Stimulated activated CD4-positive, alpha-beta T cell treated with anti-CD3 and anti-CD28 coated beads, TNF-alpha, amount 100 ng/mL, for 48 hours (primary cell): ENCODE measurements at places on chromosomes 1 and 21.

DNA sequence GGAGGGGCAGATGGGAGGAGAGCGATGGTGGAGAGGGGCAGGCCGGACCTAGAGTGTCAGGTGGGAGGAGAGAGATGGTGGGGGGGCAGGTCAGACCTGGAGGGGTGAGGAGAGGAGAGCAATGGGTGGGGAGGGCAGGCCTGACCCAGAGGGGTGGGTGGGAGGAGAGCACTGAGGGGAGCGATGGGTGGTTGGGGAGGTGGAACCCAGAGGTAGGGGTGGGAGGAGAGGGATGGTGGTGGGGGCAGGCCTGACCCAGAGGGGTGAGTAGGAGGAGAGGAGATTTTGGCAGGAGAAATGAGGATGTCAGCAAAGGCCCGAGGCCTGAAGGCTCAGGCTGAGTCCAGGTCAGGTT lies 157.3 kb upstream of the VAMP3 start:
- DNase-seq = no peak

DNA sequence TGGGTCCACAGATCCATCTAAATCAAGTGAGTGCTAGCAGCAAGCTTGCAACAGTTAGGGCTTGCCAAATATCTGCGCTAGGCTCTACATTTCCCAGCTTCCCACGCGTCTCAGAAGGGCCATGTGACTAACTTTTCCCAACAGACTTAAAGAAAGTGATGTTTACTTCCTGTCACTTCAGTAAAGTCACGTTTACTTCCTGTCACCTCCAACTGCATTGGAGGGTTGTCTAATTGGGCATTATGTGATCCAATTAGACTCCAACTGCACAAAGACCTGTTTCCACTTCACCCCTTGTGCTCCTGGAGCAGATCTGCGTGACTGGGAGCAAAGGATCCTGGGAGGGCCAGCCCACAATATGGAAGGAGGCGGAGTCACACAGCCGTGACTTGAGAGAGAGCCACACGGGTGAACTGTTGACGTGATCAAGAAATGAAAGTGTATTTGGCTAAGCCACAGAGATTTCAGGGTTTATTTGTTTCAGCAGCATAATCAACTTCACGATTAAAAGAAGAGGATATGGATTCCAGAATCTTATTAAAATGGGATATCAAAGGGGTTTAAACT lies 77.7 kb downstream of the CYYR1 start:
- DNase-seq = no peak

DNA sequence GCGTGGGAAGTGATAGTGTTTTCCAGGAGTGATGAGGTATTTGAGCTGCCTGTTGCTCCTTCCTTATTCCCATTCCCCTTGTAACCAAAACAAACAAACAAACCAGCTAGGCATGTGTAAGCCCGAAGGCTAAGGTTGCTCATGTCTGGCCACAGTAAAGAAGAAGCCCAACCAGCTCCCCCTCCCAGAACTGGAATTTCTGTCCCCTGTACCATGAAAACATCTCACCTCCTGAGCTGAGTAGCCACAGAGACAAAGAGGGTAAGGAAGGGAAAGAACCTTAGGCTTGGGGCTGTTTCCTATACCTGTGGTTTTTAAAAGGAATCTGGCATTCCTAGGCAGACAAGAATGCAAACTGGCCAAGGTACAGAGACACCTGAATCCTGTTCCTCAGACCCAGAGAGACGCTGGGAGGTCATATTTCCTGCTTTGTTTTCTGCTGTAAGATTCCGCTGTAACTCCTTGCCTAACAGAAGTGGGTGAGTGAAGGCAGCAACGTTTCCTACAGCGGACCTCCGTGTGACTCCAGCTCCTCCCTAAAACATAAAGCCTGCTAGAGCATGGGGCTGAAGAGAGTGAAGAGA lies 41.7 kb upstream of the RAB4A start:
- DNase-seq = no peak

DNA sequence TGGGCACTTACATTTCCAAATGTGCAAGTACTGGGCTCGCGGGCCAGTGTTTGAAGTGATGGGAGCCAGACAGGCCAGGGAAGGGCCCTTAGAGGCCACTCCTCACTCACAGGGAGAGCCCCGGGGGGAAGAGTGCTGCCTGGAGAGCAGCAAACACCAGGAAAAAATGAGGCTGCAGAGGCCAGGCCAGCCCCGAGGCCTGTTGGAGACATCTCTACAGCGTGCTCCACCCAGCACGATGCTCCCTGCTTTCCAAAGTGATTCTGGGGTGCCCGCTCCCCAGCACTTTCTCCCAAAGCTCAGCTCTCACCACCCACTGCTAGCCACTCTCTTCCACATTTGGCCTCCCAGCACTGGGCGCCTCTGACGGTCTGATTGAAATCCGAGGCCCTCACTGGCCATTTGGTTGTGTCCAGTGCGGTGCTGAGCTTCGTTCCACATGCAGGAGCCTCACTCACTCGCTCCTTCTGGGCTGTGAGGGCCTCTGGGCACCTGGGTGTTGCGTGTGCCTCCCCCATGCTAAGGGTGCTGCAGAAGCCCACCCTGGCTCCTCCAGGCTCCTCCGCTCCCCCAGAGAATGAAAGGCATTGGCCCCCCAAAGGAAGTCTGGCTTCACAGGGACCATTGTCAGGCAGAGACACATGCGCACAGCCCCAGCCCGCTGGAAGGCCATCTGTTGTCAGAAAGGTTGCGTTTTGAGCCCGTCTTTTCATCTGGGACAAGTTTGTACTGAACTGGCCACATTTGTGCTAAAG lies 385.4 kb upstream of the VAMP3 start:
- no peak for DNase-seq

GRCh38 chr1:117681093-117681900 lies 75.4 kb downstream of the TENT5C start:
- DNase-seq = no peak

- no peak for DNase-seq
Measured at GRCh38 chr1:1356796-1357401, 1.5 kb downstream of the MXRA8 start.

DNA sequence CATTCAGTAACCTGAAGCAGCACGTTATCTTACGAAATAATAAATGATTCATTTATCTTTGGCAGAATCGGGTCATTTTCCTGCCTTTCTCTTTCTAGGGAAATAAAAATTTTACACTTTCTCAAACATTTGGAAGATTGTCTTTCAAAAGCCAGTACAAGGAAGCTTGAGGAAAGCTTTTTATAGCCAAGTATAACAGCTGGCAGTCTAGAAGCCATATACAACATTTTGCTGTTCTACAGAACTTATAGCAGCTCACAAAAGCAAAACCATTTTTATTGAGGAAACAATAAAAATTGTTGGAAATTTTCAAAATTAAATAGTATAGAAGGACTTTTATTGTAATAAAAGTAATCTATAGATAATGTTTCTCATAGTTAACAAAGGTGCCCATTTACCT lies 448.6 kb downstream of the SMYD3 start:
- no peak for DNase-seq

DNA sequence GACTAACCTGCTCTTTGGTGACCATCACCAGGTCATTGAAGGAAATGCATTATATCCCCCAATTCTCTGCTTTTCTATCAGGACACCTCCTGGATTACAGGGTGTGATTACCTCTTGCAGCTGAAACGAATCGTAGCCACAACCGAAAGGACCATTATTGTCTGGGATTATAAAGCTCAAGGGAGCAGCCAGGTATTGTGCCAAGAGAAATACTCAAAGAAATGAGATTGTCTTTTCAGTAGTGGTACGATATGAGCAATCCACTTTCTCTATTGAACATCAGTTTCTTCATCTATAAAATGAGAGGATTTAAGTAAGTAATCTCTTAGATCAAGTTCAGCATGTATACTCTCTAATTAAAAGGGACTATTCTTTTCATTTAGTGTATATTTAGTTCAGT lies 27.3 kb downstream of the WDR64 start:
- DNase-seq = no peak

- no peak for DNase-seq
Measured at GRCh38 chr1:48006264-48006663, 9.1 kb upstream of the TRABD2B start.

DNA sequence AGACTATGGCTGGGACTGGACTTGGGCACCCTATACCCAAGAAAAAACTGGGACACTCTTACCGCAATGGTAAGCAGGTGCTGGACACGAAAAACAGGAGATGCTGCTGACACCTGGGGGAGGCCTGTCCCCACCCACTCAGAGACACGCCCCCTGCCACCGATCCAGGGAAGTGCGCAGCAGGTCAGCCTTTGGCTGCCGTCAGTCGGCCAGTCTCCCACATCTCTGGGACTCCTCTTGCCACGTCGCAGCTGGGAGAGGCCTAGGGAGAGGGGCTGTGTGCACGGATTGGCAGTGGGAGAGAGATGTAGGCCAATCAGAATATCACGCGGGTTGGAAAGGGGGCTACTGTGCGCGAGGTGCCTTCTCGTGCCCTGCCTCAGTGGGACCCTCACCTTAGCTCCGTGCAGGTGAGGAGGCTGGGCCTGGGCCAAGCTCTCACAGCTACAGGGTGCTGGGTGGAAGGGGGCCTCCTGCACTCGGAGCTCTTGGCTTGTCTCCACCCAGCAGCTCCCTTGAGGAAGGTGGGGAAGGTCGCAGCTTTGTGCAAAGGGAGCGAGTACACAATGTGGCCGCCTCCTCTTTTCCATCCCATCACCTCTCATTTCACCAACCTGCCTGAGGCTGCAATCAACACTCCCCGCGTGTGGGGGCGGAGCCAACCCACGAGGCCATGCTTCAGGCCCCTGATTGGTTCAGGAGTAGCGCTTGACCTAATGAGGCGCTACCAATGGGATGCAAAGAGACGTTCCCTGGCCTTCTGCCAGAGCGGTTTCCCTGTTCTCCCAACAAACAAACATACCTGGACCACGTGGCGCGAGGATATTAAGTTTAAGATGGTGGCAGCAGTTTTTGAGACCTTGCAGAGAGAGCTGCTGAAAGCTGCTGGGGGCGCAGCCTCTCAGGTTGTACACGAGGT lies 25.7 kb upstream of the LDLRAP1 start:
- no peak for DNase-seq
